Adipocyte (in vitro differentiated cells): ENCODE measurements at places on chromosomes 11 and 22.
A peak's percentile ranks its signal among the peaks of the same experiment; 100 is the strongest.

- peak; percentile 94 for DNase-seq
Observed at GRCh38 chr11:46296528-46297448, 19.3 kb downstream of the CREB3L1 start.

DNA sequence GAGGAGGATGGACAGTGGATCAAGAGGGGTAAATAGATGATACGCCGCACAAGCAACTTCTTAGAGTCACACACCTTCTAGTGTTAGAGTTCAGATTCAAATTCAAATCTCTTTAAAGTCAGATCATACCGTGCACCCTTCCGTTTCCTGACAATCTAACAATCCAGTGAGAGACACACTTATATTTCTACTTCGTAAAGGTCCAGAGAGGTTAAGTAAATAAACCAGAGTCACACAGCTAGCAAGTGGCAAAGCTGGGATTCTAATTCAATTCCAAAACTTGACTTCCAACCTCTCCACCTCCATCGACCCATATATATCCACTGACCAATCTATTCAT, 34.0 kb downstream of the MIAT start:
- DNase-seq: no peak

GRCh38 chr11:120573756-120574354, 62.3 kb downstream of the GRIK4 start:
- DNase-seq: no peak

- peak; percentile 63 for DNase-seq
Observed at GRCh38 chr11:73478737-73479347, 102.6 kb downstream of the RELT start.

- no peak for DNase-seq
Observed at GRCh38 chr11:108938604-108939003, 273.7 kb downstream of the DDX10 start.

GRCh38 chr11:65625628-65626342, 10.2 kb downstream of the PCNX3 start:
- peak; percentile 32 for DNase-seq

- DNase-seq: no peak
Observed at GRCh38 chr11:75487365-75487764, 38.4 kb downstream of the GDPD5 start.
